ENCODE measurements at places on chromosomes 16 and 17. TPM values are rescaled to one million over a fixed set of nuclear protein-coding genes. Genes with fewer than 3 reads are reported as not detected.

Gene CCL13
- total RNA-seq: 50.8 TPM

Gene IGFALS
- 0.63 TPM for total RNA-seq

Gene KRT33B
- total RNA-seq: not detected

Gene LRRC45
- total RNA-seq: 16.7 TPM

DNA sequence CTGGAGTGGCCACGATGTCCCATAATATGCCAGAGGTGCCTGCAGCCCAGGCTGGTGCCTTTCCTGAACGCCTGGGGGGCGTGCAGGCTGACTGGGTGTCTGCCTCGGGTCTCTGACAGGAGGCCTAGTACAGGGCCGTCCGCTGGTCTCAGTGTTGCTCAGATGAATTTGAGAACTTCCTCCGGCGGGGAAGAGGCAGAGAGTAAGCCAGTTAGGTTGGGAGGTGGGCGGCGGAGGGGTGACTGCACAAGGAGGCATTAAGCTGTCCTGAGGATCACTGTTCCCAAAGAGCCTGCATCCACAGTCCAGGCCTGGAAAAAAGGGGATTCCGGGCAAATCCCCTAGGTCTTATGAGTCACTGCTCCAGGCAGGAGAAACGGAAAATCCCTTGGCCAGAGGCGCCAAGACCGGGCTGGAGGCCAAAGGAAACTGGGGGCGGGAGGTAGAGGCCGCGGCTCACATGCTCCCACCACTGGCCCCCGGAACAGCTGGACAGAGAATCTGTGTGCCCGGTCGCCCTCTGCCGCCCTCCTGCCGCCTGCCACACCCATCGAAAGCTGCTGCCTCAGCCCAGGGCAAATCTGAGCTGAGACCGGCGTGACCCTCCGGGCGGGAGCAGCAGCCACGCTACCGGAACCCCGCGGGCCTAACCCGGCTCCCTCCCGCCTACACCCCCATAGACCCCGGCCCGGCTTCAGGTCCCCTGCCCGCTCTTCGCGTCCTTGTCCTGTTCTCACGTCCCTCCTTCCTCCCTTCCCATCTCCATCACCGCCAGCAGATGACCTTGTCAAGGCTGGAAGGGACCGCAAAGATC, 1.2 kb downstream of the TRIM47 start:
- DNase-seq: peak; percentile 92

- no peak for DNase-seq
Measured at GRCh38 chr17:45814622-45815606, 29.8 kb upstream of the SPPL2C start.

- no peak for DNase-seq
Measured at GRCh38 chr17:78361225-78361701, 1.4 kb upstream of the SOCS3 start.

DNA sequence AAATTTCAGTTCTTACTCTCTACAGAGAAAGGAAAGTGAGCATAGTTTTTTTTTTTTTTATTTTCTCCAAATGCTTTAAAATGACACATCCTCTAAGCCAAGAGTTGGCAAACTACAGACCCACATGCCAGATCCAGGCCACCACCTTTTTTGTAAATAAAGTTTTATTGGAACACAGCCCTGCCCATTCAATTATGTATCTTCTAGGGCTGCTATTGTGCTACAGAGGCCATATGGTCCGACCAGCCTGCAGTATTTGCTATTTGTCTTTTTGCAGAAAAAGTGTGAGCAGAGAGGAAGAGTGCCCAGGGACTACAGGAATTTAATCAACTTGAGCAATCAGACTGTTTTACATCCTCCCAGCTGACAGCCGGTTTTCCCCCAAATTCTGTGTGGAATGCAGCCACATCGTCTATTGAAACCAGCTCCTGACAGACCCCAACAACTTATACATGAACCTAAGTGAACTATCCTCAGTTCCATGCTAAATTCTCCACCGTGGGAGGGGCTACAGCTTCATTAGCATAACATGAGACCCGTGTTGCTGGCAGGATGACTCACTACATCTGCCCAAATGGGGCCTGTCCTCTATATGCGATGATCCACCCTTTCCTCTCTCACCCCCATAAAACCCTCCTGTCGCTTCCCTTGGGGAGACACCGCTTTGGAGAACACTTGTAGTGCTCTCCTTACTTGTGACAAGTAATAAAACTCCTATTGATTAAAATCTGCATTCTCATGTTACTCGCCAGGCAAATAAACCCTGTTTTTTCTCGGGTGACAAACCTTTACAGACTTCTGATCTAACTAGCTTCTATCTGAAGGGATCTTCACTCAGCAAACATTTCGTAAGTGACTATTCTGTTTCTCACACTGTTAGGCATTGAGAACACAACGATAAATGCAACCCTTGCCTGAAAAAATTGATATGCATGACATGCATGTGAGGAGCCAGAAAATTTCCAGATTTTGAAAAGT, 149.4 kb upstream of the HS3ST3A1 start:
- no peak for DNase-seq

Measured in tibial nerve (tissue), 4 donors.